GM12878 (cell line): ENCODE measurements at places on chromosomes 13 and 19.

DNA sequence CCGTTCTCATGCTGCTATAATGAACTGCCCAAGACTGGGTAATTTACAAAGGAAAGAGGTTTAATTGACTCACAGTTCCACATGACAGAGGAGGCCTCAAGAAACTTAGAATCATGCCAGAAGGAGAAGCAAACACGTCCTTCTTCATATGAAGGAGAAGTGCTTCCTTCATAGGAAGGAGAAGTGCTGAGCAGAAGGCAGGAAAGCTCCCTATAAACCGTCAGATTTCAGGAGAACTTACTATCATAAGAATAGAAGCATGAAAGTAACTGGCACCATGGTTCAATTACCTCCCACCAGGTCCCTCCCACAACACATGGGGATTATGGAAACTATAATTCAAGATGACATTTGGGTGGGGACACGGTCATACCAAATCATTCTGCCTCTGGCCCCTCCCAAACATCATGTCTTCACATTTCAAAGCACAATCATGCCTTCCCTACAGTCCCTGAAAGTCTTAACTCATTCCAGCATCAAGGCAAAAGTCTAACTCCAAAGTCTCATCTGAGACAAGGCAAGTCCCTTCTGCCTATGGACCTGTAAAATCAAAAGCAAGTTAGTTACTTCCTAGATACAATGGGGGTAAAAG, 10.6 kb downstream of the ACOD1 start:
- H3K27ac ChIP-seq, result no peak overlapping the region
- H3K36me3 ChIP-seq, result no peaks in the 10 kb centered on the region
- H3K27me3 ChIP-seq, result no peaks in the 10 kb centered on the region
- no peak overlapping the region for H3K4me3 ChIP-seq
- no peak for DNase-seq

DNA sequence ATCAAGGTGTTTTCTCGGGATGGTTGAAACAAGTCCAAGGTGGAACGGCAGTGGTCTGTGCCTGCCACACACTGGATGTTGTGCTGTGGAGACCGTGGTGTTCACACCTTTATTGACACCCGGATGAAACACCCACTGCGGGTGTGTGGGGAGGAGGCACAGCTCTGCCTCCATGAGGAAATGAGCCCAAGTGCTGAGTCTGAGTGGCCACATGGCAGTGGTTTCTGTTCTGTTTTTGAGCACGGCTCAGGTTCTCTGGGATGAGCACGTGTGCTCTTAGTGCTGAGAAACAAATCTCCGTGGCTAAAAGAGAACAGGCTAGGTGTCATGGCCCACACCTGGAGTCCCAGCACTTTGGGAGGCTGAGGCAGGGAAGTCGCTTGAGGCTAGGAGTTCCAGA, 29.5 kb downstream of the UPF1 start:
- H3K36me3 ChIP-seq, result peaks cover 81% of the 10 kb centered on the region
- no peaks in the 10 kb centered on the region for H3K27me3 ChIP-seq
- no peak for DNase-seq
- peaks cover 17% of the 10 kb centered on the region for H3K4me1 ChIP-seq

- peaks cover 12% of the 10 kb centered on the region; the same call in 1 of the 2 replicates for H3K4me1 ChIP-seq
- DNase-seq, result no peak
- H3K36me3 ChIP-seq, result no peaks in the 10 kb centered on the region
Observed at GRCh38 chr13:97223711-97224541, 1.8 kb downstream of the MBNL2 start.

DNA sequence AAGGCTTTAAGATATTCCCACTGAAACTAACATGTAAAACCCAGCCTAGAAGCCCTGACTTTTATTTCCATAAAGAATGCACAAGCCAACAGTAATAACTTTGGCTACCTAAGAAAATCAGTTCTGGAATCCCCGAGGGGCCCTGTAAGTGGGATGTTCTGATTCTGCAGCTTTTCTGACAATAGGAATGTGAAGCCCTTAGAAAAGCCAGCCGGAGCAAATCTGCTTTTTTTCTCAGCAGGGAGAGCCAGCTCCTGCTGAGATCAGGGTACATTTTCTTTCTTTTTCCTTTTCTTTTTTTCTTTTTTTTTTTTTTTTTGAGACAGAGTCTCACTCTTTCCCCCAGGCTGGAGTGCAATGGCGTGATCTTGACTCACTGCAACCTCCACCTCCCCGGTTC, 8.0 kb upstream of the GARRE1 start:
- H3K27me3 ChIP-seq, result no peaks in the 10 kb centered on the region
- no peak for DNase-seq
- peaks cover 7% of the 10 kb centered on the region; the same call in 1 of the 2 replicates for H3K4me1 ChIP-seq
- H3K4me3 ChIP-seq, result no peak overlapping the region

GRCh38 chr13:24671386-24672113, 8.7 kb upstream of the ATP12A start:
- no peaks in the 10 kb centered on the region; the same call in 1 of the 2 replicates for H3K27me3 ChIP-seq
- no peaks in the 10 kb centered on the region for H3K36me3 ChIP-seq
- no peak overlapping the region for H3K4me3 ChIP-seq
- DNase-seq, result no peak
- no peaks in the 10 kb centered on the region for H3K4me1 ChIP-seq
